Progenitor cell of endocrine pancreas (in vitro differentiated cells): ENCODE measurements at places on chromosomes 4 and X. TPM values are rescaled to one million over a fixed set of nuclear protein-coding genes. Genes with fewer than 3 reads are reported as not detected.

CAPN6 gene
- total RNA-seq, result 96.5 and 104 TPM in 2 replicates

DNA sequence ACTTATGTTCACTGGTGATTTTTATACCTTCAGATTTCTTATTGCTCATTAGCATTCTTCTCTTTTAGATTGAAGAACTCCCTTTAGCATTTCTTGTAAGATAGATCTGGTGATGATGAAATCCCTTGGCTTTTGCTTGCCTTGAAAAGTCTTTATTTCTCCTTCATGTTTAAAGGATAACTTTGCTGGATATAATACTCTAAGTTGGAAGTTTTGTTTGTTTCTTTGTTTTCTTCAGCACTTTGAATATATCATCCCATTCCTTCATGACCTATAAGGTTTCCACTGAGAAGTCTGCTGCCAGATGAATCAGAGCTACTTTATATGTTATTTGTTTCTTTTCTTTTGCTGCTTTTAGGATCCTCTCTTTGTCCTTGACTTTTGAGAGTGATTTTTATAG is 18.5 kb downstream of the CC2D2A start:
- DNase-seq, result no peak

S100P gene
- 1.3 and 3.5 TPM in 2 replicates for total RNA-seq

DNA sequence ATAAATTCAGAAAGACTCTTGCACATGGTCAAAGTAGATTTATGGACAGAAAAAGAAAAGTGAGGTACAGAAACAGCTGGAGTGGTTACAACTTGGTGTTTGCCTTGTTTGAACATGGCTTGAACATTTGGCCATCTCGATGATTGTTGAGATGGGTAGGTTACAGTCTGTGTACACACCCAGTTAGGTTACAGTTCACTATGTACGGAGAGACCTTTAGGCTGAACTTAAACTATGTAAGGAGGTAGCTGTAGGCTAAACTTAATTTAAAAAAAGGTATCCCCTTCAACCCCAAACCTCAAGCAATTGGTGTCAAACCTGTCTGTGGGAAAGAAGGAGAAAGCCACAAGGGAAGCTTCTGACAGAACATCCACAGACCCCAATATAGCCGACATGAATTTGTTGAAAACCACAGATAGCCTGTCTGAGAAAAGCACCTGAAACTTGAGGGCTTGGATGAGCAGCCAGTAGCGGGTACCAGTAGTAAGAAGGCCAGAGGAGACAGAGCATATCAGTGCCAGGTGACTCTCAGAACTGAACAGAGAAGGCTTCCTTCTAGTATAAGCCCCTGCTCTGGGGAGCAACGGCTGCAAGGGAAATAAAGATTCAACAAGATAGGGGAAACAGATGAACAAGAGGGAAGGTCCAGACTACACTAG is 247.9 kb upstream of the GALNTL6 start:
- no peak for DNase-seq

DNA sequence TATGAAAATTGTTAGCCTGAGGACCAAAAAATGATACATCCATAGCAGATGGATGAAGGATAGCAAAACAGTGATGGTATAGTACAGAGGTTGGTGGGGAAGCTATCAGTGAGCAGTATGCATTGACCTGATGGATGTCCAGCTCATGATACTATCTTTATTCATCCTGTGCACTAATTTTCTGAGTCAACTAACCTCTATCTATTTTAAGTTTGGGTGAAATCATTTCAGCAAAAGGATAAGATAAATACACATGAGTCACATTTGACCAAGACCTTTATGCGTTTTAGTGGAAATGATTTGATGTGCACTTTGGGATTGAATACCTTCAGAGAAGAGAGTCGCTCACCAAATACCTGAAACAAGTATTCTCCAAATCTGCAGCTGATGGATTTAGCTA is 351.0 kb upstream of the NR3C2 start:
- no peak for DNase-seq

DNA sequence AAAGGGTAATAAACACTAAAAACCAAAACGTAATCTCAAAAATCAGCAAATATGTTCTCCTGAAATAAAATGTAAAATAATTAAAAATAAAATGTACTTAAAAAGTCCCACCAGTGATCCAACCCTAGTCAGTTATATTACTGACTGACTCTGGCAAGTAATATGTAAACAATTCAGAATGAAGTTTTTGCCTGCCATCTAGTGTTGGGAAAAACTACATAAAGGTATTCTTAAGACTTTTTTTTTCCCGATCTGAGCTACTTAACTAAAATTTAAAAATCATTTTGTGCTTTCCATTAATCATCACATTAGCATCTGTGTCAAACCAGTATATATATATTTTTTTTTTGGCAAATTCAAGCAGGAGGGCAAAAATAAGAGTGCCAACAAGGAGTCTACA is 24.0 kb downstream of the RCHY1 start:
- DNase-seq, result no peak

GRCh38 chrX:68503836-68504636 is 5.2 kb downstream of the YIPF6 start:
- no peak for DNase-seq

- no peak for DNase-seq
Observed at GRCh38 chr4:121326597-121326996, 54.2 kb downstream of the QRFPR start.

DNA sequence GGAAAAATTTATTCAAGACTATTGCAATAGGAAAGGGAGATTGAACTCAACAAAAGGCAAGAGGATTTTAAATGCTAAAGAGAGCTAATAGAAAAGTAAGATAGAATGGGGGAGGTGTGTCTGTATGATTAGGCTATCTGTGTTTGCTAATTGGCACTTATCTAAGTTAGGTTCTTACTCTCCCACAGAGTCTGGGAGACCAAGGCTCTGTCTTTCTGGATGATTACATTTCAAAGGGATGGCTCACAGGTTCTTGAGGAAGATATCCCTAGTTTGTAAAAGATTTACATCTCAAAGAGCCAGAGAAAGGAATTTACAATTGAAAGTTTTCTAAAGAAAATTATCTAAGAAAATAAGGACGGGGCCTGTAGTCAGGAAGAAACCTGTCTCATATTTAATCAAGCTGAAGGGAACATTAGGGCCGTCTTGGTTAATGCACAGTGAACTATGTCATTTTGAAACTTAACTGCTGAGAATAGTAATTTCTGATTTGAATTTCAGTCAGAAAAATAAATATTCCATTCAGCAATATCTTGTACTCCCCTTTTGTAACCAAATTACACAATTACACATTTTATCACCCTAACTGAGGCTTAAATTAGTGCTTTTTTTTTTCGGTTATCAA is 75.8 kb downstream of the MAGEB10 start:
- DNase-seq, result no peak

SLC25A4 gene
- total RNA-seq, result 24.7 and 26.2 TPM in 2 replicates

DNA sequence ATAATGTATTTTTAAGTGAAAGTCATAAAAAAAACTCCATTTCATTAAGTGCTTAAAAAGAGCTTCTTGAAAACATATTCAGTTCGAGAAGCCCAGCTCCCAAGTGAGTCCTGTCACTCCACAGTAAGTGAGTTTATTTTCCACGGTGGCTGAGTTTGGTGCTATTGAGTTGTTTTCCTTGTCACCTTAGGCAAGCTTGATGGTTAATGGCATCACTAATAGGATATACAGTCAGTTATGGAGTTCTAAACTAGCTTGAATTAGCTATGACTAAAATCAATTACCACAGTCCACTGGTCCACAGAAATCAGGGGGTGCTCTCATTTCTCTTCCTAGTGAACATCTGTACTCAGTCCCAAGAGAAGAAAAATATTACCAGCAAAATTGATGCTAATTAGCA is 1526.2 kb upstream of the IGFBP7 start:
- DNase-seq, result no peak

DNA sequence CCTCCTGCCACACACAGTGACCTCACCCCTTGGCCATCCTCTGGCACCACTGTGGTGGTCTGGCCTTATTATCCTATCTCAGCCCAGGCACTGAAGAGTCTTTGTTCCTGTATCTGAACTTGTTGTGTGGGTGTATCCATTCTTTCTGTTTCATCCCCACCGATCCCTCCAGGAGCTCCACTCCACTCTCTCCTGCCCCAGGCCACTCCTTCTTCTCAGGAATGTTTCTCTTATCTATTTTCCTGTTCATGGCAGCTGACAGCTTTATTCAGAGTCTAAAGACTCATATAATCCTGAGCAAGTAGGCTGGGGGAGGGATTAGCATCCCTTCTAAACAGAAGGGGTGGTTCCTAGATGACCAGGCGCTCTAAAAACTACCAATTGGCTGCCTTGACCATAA is 150.0 kb downstream of the ANAPC10 start:
- no peak for DNase-seq

DNA sequence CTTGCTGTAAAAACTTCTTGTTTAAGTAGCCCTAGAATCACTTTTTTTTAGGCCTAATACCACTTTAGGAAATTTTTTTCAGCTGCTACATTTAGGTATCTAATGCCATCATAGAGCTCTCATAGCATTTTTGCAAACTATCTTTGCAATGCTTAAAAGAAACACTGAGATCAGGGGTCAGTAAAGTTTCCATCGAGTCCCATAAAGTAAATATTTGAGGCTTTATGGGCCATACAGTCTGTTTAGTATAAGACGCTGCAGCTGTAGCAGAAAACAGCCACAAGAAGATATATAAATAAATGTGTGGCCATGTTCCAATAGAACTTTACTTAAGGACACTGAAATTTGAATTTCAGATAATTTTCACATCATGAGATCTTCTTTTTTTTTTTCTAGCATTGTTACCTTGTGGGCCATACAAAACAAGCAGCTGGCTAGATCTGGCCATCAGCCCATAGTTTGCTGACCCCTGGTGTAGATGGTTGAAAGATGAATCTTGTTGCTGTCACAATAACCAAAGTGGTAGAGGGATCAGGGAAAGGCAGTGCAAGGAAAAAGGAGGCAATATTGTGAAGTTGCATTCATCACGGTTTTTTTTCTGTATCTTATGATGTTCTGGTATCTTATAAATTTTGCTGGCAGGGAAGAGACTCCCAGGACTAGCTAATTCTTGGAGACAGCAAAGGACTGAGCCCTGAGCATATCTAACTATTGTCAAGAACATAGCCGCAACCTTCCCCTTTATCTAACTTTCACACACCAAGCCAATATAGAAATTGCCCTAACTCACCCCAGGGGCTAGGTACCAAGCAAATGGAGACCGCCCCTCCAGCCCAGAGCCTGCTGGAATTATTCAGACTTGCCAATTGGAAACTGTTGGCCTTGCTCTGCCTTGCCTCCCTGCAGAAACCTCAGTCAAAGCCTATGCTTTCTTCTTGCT is 46.6 kb downstream of the RASGEF1B start:
- DNase-seq, result no peak

GRCh38 chr4:35166466-35166865 is 1077.8 kb downstream of the ARAP2 start:
- no peak for DNase-seq
